ENCODE measurements at places on chromosomes 2 and 18.

DNA sequence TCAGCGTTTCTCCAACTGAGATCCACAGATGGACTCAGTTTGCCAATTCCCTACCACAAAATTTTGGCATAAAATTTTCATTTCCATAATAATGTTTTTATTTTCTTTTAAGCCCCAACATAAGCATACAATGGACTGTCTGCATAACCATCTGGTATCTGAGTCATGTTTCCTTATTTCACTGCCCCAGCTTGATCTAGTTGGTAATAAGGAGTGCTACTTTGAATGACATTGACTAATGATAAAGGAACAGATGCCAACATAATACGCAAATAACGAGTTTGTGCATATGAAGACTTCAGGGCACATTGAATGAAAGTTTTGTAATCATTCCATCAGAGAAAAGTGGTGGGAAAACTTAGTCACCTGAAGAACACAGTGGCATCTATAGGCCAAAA is 8.8 kb upstream of the MBD2 start:
- no peak for DNase-seq

GRCh38 chr2:227862227-227862740 is 9.1 kb upstream of the DAW1 start:
- no peak for DNase-seq

- no peak for DNase-seq
These were observed 75.9 kb downstream of the VRK2 start for GRCh38 chr2:58122540-58122939.

DNA sequence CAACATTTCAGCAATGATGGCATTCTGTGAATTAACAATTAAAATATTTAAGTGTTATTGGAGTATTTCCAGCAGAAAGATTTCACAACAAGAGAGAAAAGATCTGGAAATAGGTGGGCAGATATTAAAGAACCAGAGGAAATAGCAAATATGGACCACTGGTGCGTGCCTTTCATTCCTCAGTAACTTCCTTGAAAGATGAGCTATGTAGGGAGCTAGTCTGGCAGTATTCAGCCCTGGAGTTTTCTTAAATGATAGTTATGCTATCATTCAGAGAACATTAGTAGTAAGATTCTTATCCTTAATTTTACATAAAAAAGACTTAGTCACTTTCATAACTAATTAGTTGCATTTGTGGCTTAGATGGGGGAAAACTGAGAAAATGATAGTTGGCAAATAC is 41.5 kb downstream of the TANC1 start:
- no peak for DNase-seq

GRCh38 chr2:71154798-71155197 is 24.4 kb downstream of the MPHOSPH10 start:
- no peak for DNase-seq

GRCh38 chr2:141003967-141004657 is 1126.7 kb downstream of the LRP1B start:
- DNase-seq: no peak

GRCh38 chr2:132415915-132416722 is 486 bp upstream of the GPR39 start:
- DNase-seq: peak; percentile 92

- no peak for DNase-seq
These were observed 9.8 kb downstream of the KIF1A start for GRCh38 chr2:240810199-240810598.

DNA sequence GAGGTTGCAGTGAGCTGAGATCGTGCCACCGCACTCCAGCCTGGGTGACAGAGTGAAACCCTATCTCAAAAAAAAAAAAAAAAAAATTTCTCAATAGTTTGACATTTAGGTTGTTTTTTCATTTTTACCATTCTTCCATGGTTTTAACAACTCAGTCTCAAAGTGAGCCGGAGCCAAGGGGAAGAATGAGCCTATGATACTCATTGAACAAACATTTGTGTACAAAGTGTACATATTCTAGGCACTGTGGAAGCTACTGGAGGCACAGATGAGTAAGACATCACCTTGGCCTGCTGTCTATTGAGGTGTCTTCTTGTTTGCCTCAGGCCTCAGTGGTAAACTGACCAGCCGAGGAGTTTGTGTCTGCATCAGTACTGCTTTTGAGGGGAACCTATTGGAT is 21.9 kb downstream of the CENPO start:
- DNase-seq: no peak

GRCh38 chr2:123015186-123015585 is 1009.9 kb upstream of the CNTNAP5 start:
- no peak for DNase-seq

DNA sequence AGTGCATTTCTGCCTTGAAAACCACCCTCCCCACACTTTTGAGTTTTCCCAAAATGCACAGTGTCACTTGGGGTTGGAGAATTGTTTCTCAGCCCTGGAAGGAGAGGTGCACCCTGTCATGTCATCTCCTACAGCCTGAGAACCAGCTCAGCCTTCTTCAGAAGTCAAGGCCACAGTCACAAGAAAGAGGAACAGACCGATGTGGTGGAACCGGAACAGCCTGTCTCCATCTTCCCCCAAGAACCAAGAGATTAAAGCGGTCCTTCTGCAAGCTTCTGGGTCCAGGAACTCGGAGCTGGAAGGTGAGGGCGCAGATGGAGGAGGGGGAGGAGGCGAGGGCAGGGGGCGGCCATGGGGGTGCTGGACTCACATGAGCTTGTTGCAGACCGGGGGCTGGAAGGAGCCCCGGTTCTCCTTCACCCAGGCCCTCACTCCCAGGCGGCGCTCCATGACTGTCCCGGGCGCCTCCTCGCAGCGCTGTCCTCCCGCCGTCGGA is 248 bp downstream of the HAAO start:
- DNase-seq: no peak

DNA sequence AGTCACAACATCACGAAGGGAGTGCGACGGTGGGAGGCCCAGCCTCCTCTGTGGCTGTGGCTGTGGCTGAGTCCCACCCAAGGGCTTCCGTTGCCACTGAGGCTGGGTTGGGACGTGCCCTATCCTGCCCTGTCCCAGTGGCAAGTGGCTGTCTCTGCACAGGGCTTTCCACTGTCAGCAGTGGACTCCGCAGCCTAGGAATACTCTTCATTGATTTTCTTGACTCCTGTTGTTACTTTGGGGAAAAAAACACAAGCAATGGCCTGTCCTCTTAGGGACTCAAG is 122.7 kb downstream of the RAB3GAP1 start:
- DNase-seq: no peak

- DNase-seq: no peak
These were observed 64.2 kb upstream of the OTOF start for GRCh38 chr2:26542194-26542455.

DNA sequence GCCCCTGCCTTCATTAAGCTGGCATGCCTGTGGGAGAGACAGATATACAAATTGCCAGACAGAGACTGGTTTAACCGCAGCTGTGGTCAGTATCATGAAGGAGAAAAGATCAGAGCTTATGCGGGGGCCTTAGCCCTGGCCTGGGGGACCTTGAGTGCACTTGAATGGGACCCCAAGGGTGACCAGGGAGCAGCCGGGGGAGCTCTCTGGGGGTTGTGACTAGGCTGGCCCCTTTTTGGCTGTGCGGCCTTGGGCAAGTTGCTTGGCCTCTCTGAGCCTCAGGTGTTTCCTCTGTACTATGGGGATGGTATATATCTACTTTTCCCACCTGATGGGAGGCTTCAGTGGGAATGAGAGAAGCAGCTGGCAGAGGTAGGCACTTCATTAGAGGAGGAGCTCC is 35.7 kb downstream of the INHBB start:
- no peak for DNase-seq

GRCh38 chr2:9050122-9050809 is 46.8 kb upstream of the MBOAT2 start:
- no peak for DNase-seq

DNA sequence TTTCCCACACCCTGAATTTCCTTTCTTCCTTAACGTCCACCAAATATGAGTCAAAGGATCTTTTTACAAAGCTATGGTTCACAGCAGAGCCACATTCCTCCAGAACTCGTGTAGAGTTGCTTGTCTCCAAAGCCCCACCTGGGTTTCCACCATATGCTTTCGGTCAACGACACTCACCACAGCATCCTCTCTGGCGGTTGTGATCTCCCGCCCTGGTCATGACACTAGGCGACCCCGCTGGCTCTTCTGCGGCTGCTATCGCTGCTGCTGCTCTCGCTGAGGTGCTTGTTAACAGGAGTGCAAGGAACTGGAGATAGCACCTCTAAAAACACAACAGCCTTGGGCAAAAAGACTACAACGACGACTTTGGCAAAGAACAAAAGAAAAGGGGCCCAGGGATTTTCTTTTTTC is 340 bp downstream of the SLC40A1 start:
- no peak for DNase-seq

DNA sequence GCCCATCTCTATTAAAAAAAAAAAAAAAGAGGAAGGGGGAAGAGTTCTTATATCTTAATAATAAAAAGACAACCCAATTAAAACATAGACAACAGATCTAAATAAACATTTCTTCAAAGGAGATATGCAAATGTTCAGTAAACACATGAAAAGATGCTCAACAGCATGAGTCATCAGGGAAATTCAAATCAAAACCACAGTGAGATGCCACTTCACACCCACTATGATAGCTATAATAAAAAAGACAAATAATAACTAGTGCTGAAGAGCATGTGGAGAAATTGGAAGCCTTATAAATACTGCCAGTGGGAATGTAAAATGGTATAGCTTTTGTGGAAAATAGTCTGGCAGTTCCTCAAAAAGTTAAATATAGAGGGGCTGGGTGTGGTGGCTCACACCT is 61.5 kb upstream of the CYP20A1 start:
- DNase-seq: no peak

DNA sequence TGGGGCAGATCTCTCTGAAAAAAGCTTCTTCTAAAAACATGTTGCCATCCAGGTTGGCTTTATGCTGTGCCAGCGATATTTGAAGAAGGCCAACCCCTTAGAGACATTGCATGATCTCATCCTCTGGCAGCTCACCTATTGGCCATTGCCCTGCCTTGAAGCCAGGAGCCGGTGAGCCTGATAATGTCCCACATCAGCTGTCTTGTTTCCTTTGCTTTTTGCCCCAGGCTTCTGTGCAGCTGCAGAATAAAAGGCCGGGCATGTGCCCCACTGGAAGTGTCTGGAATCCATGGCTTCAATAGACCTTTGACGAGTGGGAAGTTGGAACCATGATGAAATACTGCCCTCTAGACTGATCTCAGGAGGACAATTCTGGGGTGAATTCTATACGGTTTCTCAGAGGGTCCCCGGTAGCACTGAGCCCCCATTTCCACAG is 523.5 kb upstream of the ZEB2 start:
- no peak for DNase-seq

- DNase-seq: no peak
These were observed 3.4 kb upstream of the HSBP1L1 start for GRCh38 chr18:79960921-79961526.

DNA sequence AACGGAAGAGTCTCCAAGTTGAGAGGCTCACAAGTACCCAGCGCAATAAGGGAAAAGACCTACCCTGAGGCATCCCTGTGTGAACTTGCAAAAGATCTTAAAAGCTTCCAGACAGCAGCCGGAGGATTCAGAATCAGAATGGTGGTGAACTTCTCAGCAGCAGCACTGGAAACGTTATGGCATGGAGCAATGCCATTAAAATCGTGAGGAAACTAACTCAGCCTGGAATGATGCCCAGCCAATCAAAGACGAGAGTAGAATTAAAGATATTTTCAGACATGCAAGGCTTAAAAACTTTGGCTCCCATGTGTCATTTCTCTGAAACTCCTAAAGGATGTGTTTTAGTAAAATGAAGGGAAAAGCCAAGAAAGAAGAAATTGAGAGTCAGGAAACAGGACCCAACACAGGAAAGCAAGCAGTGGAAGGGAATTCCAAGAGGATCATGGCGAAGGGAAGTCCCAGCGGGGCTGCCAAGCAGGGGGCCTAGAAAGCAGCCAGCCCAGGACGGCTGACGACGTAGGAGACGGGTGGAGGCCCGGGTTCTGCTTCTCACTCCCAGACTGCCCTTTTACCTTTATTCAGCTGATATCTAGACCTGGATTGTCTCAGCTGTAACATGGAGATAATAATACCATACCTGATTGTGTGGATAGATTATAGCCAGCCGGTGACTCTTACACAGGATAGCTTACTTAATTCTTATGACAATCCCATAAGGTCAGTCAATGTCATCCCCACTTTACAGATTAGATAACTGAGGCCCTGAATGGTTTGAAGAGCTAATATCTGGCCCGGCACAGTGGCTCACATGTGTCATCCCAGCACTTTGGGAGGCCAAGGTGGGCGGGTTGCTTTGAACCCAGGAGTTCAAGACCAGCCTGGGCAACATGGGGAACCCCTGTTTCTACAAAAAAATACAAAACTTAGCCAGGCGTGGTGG is 92.8 kb downstream of the ASAP2 start:
- no peak for DNase-seq

DNA sequence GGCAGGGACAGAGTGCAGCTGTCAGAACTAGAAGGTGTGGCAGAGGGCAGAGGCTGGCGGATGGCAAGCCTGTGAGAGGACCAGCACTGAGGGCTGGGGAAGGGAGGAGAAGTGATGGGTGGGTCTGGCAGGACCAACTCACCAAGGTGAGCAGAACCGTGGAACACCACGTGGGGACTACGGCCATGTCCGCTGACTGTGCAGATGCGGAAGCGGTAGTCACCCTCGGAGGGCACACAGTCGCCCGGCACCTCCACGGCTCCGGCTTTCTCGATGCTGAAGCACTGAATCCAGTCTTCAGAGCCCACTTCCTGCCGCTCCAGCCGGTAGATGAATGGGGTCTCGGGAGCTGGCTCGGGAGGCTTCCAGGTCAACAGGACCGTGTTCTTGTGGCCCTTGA is 4.2 kb downstream of the OBSL1 start:
- no peak for DNase-seq

- no peak for DNase-seq
These were observed 43.7 kb downstream of the FIGN start for GRCh38 chr2:163692081-163692480.

GRCh38 chr2:198595721-198596120 is 791.3 kb downstream of the PLCL1 start:
- no peak for DNase-seq

- no peak for DNase-seq
These were observed 22.1 kb downstream of the RAB3GAP1 start for GRCh38 chr2:135074216-135074615.

DNA sequence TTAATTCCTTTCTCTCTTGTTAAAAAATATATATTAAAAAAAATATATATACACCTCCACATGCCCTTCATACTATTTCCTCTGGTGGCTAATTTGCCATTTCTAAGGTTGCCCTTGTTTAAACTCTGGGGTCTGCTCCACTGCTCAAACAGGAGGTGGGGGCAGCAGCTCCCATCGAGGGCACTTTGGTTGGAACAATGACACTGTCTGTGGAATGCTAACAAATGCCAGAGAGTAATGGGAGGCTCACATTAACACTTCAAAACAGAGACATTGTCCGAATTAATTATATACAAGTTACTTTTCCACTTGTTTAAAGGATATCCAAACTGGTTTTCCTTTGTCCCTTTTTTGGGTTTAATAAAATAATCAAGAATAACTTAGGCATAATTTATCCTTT is 58.8 kb upstream of the CD302 start:
- no peak for DNase-seq
